ENCODE measurements at places on chromosomes 13 and 19.

DNA sequence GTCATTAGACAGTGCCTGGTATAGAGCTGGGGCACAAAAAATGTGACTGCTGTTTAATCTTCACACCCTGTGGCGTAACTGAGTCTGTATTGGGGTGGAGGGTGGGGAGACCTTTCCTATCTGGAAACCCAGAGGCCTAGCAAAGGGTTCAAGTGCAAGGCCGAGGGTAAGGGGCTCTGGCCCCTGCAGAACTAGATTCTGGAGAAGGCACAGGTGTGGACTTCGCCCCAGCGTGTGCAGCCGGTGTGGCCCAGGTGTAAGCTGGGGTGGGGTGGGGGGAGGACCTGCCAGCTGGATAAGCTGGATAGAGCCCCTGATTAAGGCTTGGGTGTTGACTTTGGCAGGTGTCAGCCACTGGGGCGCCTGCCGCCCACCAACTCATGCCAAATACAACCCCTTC is 1.3 kb downstream of the RAB3D start:
- DNase-seq = no peak

GRCh38 chr19:35395382-35396199 is 24.7 kb downstream of the GPR42 start:
- DNase-seq = no peak

GRCh38 chr13:27638521-27638920 is 16.8 kb downstream of the POLR1D start:
- no peak for DNase-seq

GRCh38 chr13:101305981-101306411 is 110.3 kb downstream of the NALCN start:
- no peak for DNase-seq

DNA sequence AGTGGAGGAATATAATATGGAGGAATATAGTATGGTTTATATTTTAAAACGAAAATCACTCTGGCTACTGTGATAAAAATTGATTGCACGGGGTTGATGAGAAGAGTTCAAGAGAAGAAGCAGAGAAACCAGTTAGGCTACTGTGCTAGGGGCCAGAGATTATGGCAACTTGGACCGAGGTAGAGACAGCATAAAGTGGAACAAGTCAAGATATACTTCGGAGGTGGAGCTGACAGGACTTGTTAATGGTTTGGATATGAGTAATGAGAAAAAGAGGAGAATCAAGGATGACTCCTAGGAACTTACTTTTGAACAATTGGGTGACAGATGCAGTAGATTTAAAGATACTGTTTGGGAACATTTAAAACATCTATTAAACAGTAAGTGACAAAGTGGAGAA is 6.6 kb upstream of the WDFY2 start:
- DNase-seq = no peak

GRCh38 chr19:16380314-16380695 is 55.7 kb downstream of the KLF2 start:
- DNase-seq = no peak

DNA sequence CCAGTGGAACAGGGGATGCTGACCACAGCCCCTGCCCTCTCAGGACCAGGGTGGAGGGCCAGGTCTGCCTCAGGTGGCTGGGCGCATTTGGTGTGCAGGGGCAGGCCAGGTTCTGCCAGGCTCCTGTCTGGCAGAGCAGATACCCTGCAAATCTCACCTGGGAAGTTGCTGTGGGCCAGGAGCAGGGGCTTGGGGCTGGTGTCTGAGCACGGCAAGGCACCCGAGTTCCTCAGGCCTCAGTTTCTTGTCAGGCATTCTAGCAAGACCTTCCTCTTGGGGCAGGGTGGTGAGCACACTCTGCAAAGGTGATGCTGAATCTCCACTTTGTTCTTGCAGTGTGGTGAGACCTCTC is 1.1 kb downstream of the CRTC1 start:
- no peak for DNase-seq

DNA sequence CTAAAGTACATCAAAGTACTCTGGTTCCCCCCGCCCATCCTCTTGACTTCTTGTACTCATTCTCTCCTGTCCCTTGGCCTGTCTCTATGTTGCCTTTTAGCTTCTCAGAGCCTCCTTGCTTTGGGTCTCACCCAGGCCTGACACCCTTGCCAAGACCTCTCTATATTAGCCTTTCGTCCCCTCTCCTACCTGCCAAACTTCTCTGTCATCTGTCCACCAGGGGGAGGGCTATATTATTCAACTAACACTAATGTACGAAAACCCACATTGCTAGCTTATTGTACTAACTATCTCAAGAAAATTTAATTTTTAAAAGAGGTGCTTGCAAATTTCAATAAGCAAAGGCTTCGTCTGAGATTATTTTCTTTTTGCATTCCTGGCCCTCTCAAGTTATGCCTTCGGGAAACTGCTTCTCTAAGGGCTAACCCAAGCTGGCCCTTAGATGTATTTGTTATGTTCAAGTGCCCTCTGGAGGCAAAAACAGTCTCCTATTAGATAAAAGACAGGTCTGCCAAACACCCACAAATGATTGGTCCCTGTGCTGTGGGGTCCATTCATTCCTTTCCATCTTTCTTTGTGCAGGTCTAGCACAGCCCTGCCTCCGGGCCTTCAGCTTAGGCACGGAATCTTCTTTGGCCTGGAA is 6.3 kb upstream of the MRPS31 start:
- DNase-seq = no peak

GRCh38 chr19:51219307-51219706 is 5.6 kb upstream of the CD33 start:
- DNase-seq = no peak

DNA sequence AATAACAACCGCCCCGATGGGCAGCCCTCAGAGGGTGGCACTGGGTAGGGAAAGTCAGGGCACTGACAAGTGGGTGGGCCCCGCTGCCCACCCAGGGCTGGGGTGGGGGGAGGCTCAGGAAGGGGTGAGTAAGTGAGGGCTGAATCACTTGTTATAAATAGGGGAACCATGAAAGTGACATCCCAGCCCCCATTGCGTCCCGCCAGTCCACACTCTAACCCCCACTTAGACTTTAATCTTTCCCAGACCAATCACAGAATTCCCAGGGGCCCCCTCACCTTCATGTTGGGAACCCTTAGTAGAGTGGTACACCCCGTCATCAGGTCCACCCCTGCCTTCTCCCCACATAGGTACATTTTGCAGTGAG is 37.0 kb upstream of the NANOS3 start:
- DNase-seq = no peak

DNA sequence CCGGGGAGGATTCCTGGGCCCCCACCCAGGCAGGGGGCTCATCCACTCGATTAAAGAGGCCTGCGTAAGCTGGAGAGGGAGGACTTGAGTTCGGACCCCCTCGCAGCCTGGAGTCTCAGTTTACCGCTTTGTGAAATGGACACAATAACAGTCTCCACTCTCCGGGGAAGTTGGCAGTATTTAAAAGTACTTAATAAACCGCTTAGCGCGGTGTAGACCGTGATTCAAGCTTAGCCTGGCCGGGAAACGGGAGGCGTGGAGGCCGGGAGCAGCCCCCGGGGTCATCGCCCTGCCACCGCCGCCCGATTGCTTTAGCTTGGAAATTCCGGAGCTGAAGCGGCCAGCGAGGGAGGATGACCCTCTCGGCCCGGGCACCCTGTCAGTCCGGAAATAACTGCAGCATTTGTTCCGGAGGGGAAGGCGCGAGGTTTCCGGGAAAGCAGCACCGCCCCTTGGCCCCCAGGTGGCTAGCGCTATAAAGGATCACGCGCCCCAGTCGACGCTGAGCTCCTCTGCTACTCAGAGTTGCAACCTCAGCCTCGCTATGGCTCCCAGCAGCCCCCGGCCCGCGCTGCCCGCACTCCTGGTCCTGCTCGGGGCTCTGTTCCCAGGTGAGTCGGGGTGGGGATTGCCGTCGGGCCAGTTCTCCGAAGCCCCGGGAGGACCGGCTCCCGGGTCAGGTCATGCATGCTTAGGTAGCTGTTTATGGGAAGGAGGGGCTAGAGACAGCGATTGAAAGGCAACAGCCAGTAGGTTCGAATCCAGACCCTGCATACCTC is at the start of gene ICAM1:
Gene ICAM1 (plus strand): TSS at position 505 of the 779 bp plus-strand sequence. CDS start 40 bp downstream, at position 545.
- no peak for DNase-seq

DNA sequence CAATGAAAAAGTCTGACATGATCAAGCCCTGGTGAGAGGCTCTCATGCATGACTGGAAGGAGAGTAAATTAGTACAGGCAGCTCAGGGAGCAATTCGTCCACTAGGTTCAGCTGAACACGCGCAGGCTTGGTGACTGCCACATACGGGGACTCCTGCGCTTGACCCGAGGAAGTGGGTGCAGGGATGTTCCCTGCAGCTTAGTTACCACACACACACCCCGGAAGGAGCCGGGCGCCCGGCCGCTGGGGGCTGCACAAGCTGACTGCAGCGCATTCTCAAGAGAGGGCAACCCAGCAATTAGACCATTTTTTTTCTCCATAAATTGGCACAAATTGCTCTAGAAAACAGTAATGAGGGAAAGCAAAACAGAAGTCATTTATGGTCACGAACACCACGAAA is 23.0 kb upstream of the MIER2 start:
- DNase-seq = no peak

GRCh38 chr13:31286930-31287329 is 87.2 kb downstream of the B3GLCT start:
- no peak for DNase-seq

GRCh38 chr19:34109596-34109995 is 62.7 kb upstream of the LSM14A start:
- DNase-seq = no peak

GRCh38 chr13:19606152-19606551 is 27.3 kb upstream of the MPHOSPH8 start:
- DNase-seq = no peak

- DNase-seq = no peak
Measured at GRCh38 chr19:28469544-28469943, 743.4 kb downstream of the UQCRFS1 start.

- DNase-seq = no peak
Measured at GRCh38 chr13:20415306-20415679, 110.4 kb downstream of the CRYL1 start.

- DNase-seq = no peak
Measured at GRCh38 chr13:82654861-82655855, 1227.1 kb downstream of the SLITRK1 start.

GRCh38 chr19:8174706-8175105 is 25.3 kb upstream of the FBN3 start:
- no peak for DNase-seq

GRCh38 chr13:65656740-65657329 is 1573.3 kb downstream of the PCDH9 start:
- DNase-seq = no peak
